Activated CD4-positive, alpha-beta memory T cell treated with anti-CD3 and anti-CD28 coated beads, Interleukin-2, amount 10 ng/mL, durations not matched to agents 7 days and 5 days (primary cell): ENCODE measurements at places on chromosomes 11 and 22. TPM values are rescaled to one million over a fixed set of nuclear protein-coding genes. Genes with fewer than 3 reads are reported as not detected.

The MS4A8 gene
- not detected for total RNA-seq

The RHOG gene
- total RNA-seq = 192 TPM

The EXPH5 gene
- 1.0 TPM for total RNA-seq

The LINC01488 gene
- total RNA-seq = not detected

The LRRC74B gene
- total RNA-seq = not detected

The CARD16 gene
- total RNA-seq = 98.1 TPM
